Left ventricle myocardium inferior (tissue), 1 donor: ENCODE measurements at places on chromosomes 12 and 14.

DNA sequence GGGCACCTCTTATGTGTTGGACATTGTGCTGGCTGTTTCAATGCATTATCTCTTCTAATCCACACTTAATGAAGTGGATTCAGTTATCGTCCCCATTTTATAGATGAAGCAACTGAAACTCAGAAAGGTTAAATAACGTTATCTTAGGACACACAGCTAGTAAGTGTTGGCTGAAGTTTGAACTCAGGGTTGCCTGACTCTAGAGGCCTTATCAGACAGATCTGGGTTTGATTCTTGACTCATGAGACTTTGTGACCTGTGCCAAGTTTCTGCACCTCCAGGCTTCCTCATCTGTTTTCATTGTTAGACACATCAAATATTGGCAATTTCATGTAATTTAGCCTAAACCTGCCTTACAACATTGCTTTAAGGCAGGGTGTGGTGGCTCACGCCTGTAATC lies 18.2 kb upstream of the IRF2BPL start:
- DNase-seq = no peak

DNA sequence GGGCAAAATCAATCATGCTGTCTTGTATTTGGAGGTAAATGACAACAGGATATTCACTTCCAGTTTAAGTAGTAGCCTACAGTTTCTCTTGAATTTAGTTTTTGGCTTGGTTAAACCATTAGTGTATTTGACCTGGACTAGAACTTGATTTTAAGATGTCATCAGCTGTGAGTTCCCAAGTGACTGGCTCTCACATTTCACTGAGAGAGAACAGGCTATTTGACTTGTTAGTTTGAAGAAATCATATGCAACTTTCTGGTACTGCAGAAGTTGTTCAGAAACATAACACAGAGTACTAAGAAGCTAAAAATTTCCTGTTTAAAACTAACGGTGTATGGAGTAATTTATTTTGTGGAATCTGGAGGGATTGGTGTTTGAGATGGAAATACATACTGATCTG lies 22.3 kb downstream of the MNAT1 start:
- DNase-seq = no peak

GRCh38 chr12:75971253-75971652 lies 60.3 kb downstream of the PHLDA1 start:
- no peak for DNase-seq

DNA sequence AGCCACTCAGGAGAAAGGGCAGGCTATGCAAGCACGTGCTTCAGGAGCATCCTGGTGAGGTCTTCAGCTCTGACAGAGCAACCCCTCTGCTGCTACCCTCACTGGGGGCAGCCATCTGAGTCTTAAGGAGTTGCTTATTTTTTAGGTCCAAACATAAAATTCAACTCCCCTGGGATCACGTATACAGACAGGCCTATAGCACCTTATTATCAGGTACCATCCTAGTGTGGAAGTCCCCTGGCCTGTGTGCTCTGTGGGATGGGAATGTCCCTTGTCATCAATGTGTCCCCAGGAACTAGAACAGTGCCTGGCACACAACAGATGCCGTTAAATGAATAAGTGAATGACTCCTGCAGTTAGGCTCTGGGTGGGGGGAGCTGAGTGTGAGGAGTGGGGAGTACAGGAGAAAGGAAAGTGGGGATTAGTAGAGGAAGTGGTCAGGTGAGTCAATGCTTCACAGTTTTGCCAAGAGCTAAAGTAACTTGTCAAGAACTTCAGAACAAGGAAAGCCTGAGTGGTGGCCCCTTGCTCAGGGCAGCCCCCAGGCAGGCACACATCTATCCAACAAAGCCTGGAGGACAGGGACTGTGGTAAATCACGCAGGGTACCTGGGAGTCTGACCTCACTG lies 33.5 kb downstream of the DAD1 start:
- no peak for DNase-seq

- peak; percentile 55 for DNase-seq
Observed at GRCh38 chr14:68544081-68544892, 248.6 kb downstream of the ZFP36L1 start.

GRCh38 chr14:101254805-101255764 lies 306.2 kb upstream of the DIO3 start:
- DNase-seq = no peak

GRCh38 chr12:51403159-51403558 lies 12.0 kb upstream of the GALNT6 start:
- DNase-seq = no peak

GRCh38 chr12:119412811-119413794 lies 78.6 kb downstream of the CCDC60 start:
- peak; percentile 50 for DNase-seq

- DNase-seq = no peak
Observed at GRCh38 chr12:40185303-40185693, 39.5 kb upstream of the LRRK2 start.

DNA sequence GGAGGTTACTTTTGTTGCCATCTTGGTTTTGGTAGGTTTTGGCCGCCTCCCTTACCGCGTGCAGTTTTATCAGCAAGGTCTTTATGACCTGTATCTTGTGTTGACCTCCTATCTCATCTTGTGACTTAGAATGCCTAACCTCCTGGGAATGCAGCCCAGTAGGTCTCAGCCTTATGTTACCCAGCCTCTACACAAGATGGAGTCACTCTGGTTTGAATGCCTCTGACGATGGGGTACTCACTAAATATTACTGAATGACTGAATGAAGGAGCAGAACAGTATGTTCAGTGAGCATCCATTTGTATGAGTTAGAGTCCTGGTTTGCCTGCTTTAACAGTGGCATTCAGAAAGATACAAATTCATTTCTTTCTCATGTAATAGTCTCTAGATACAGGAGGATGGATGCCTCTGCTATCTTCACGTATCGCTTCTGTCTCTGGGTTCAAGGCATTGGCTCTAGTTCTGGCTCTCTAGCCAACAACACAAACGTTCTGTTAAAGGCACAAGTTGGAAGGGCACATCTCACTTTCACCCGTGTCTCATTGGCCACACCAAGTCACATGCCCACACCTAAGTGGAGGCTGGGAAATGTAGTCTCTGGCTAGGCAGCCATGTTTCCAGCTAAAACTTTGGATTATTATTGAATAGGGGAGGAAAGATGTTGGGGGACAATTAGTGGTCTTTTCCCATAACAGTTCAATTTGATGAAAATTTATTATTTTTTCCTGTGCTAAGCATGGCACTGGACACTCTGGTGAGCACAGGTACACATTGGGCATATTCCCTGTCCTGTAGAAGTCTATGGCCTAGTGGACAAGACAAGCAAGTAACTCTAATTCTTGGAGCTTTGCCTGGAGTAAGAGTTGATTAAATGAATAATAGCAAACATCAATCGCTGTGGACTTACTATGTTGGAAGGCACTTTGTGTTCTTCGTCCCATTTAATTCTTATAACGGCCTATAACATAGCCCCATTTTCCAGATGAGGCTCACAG lies 75.2 kb upstream of the RPH3A start:
- DNase-seq = no peak

GRCh38 chr14:103074729-103075367 lies 9.2 kb upstream of the LBHD2 start:
- DNase-seq = peak; percentile 82
